ENCODE measurements at places on chromosomes 5 and 9.

DNA sequence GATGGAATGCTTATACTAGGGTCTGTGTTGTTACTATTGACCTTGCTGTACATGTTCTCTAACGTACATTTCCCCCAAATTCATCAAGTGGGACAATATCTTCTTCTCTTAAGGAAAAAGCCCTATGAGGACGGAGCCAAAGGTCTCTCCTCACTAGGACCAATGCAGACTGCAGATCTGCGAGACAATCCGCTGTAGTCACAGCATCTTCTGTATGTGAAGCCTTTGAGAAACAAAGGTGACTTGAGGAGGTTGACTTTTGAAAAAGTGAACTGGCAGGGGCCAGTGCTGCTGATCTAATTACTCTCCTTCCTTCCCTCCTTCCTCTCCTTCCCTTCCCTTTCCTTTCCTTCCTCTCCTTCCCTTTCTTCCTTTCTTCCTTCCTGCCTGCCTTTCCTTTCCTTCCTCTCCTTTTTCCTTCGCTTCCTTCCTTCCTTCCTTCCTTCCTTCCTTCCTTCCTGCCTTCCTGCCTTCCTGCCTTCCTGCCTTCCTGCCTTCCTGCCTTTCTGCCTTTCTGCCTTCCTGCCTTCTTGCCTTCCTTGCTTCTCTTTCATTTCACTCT is 71.1 kb upstream of the BASP1 start:
- DNase-seq, result no peak

- no peak for DNase-seq
These were observed 64.0 kb upstream of the ERBIN start for GRCh38 chr5:65862384-65862783.

DNA sequence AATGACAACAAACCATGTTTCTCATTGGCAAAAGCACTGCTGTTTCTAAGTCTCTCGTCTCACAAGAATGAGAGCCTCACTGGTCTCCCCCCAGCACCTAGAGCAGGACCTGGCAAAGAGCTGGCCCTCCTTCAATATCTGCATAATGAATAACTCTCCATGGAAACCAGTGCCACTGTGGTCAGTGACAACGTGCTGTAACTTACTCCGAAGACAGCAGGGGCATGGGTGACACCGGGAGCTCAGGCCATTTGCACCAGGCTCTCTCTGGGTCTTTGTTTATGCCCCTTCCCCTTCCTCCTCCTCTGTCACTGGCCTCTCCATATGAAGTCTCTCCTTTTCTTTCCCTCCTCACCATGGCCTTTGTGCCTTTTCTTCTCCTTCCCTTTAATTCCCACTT is 33.3 kb downstream of the TAS2R1 start:
- DNase-seq, result no peak

- no peak for DNase-seq
These were observed 21.7 kb upstream of the BICD2 start for GRCh38 chr9:92786298-92786697.

GRCh38 chr5:9713959-9714586 is 83.9 kb upstream of the TAS2R1 start:
- DNase-seq, result no peak

DNA sequence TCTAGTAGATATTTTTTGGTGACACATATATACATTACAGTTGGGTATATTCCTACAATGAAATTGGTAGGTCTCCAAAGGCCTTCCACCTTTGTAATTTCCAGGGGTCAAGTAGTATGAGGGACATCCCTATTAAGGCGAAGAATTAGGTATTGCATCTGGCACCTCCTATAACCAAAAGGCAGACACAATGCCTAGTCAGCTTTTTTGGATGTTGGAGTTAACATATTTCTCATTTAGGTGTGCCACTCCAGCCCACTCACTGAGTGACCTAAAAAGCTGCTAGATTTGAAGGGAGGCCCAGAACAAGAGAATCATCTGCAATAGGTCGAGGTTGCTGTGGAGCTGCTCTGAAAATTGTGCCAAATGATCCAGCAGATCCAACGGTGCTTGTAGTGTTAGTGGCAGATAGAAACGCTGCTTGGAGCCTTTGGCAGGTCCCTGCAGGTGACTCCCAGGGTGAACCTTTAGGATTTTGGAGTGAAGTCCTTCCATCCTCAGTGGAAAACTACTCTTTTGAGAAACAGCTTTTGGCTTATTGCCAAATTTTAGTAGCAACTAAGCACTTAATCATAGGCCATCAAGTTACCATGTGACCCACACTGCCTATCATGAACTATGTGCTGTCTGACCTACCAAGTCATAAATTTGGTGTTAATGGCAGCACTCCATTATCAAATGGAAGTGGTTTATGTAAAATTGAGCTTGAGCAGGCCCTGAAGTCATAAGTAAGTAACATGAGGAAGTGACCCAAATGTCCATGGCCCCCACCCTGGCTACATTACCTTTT is 15.7 kb upstream of the FNIP1 start:
- DNase-seq, result no peak

DNA sequence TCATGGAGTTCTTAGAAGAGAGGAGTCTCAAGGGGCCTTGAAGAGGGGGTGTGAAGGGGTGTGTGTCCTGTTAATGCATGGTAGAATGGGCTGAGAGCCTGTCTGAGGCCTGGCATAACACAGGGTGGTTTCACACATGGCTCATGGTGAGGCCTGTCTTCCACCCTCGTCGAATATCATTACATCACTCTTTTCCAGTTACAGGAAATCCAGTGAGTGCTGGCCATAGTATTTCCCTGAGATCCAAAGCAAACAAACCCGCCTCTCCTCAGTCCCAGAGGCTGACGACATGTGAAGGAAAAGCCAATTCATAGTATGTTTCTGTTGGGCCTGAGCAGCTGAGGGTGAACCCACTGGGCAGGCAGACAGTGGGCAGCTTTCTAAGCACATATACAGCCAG is 159.4 kb upstream of the NR3C1 start:
- no peak for DNase-seq

Measured in Right ventricle myocardium inferior (tissue), 1 donor.